T-helper 17 cell (primary cell): ENCODE measurements at places on chromosomes 5 and 9.
A peak's percentile ranks its signal among the peaks of the same experiment; 100 is the strongest.

GRCh38 chr9:4152876-4153275, 147.0 kb downstream of the GLIS3 start:
- DNase-seq = no peak

- DNase-seq = no peak
Observed at GRCh38 chr9:36358486-36358885, 41.6 kb downstream of the RNF38 start.

DNA sequence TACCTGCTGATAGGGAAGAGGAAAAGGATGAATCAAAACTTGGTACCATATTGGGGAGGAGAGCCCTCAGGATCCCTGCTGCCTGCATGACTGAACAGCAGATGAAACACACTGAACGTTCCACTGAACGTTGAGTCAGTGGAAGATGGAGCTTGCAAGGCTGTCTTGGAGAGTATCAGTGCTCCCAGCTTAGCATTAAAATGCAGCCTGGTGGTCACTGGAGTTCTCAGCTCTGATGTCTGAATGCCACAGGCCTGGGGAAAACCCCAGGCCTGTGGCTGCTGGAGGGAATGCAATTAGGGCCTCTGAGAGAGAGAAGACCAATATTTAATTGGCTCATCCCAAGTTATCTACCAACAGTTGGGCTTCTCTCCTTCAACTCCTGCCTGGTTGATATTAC, 54.5 kb downstream of the PDE4D start:
- no peak for DNase-seq

DNA sequence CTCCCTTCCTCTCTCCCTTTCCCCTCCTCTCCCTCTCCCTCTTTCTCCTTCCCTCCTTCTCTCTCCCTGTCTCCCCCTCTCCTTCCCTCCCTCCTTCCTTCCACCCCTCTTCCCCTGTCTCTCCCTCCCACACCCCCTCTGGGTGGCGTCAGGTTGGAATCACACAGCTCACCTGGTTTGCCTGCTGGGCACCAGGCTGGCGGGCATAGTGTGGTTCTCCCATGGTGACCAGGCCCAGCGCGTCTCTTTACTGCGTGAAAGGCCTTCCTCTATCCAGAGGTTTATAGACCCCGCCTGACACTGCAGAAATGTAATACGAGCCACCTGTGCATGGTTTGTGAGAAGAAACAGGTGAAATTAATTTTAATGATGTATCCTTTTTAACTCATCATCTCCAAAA, 76.2 kb downstream of the MRPL36 start:
- no peak for DNase-seq

DNA sequence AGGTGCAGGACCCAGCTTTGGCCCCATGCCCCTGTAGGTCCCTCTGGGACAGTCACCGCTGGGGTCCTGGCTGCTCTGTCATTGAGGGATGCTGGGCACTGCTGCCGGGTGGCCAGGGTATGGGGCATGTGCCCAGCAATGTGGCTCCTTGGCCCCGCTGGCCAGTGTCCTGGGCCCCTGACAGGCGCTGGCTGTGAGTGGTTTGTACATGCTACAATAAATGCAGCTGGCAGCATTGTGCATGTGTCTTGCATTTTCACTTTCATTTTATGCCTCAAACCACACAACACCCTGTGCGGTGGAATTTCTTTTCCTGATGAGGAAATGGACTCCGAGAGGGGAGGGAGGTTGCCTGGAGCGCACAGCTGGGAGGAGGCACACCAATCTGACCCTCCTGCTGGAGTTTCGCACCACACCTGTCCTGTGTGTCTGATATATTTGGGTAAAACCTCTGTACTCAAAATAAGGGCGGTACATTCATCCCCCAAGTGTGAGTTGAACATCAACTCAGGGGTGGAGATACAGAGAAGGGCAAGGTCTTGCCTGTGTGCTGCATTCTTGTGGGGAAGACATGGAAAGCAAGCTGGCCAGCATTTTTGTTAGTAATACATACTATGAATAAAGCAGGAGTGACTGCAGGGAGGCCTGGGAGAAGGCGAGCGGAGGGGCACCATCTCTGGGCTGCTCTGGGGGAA, 11.7 kb downstream of the TSPAN17 start:
- no peak for DNase-seq

DNA sequence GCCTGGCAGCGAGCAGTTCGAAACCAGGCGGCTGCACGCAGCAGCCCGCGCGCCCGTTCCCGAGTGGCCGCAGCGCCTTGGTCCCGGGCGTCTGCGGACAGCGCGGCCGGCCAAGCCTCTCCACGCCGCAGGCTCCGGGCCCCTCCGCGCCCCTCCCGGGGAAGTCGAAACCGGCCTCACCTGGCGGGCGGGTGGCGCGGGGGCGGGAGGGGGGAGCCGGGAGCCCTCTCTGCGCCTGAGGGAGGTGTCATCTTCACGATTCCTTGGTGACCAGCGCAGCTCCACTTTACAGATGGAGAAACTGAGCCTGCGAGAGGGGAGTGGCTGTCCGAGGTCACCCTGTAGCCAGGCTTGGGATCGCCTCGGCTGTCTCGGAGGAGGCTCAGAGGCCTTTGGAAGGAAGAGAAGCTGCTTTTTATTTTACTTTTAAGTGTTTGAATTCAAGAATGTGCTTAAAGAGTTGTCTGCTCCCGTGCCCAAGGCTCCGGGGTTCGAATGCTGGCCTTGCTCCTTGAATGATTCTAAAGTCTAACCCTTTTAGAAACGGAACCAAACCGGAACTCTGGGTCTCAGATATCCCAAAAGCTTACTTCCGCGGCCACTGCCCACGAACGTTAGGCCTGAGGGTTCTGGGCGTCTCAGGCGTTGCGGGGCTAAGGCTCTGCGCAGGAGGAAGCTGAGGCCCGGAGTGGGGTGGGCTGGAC, 662 bp downstream of the SUSD3 start:
- DNase-seq = peak; percentile 34

DNA sequence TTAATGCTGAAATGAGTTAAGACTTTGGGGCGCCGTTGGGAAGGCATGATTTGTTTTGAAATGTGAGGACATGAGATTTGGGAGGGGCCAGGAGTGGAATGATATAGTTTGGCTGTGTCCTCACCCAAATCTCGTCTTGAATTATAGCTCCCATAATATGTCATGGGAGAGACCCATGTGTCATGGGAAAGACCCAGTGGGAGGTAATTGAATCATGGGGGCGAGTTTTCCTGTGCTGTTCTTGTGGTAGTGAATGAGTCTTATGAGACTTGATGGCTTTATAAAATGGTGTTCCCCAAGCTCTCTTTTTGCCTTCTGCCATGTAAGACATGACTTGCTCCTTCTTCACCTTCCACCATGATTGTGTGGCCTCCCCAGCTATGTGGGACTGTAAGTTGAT, 5.1 kb downstream of the SLC25A48 start:
- no peak for DNase-seq

GRCh38 chr5:158287643-158288271, 428.8 kb upstream of the CLINT1 start:
- no peak for DNase-seq

GRCh38 chr5:114924769-114925168, 244.9 kb downstream of the TRIM36 start:
- no peak for DNase-seq

- no peak for DNase-seq
Observed at GRCh38 chr9:134525070-134525815, 116.4 kb upstream of the COL5A1 start.

- DNase-seq = no peak
Observed at GRCh38 chr5:84017523-84018172, 297.0 kb upstream of the HAPLN1 start.

GRCh38 chr5:103433211-103433610, 129.4 kb downstream of the NUDT12 start:
- DNase-seq = no peak

- no peak for DNase-seq
Observed at GRCh38 chr5:9456435-9457042, 89.3 kb downstream of the SEMA5A start.

GRCh38 chr9:94005272-94005901, 50.2 kb upstream of the BARX1 start:
- DNase-seq = no peak

- peak; percentile 43 for DNase-seq
Observed at GRCh38 chr5:10563110-10563944, 543 bp upstream of the ANKRD33B start.

GRCh38 chr5:34709861-34710673, 53.9 kb downstream of the RAI14 start:
- DNase-seq = no peak

- DNase-seq = no peak
Observed at GRCh38 chr5:124828731-124829234, 82.3 kb upstream of the ZNF608 start.

DNA sequence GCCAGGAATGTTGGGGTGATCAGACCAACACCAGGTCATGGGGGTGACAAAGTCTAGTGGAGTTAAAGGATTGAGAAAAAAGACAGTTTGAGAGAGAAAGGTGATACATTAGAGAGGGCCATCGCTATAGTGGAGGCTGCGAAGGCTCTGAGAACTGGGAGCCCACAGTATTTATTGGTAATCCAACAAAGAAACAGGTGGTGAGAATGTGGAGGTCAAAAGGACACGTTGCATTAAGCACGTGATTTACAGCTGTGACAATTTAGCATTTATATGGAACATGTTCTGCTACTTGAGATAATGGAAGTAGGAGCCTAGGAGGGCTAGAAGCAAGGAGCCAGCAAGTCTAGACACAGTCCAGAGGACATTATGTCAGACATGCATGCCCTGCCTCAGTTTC, 2086.5 kb upstream of the C9orf72 start:
- DNase-seq = no peak

DNA sequence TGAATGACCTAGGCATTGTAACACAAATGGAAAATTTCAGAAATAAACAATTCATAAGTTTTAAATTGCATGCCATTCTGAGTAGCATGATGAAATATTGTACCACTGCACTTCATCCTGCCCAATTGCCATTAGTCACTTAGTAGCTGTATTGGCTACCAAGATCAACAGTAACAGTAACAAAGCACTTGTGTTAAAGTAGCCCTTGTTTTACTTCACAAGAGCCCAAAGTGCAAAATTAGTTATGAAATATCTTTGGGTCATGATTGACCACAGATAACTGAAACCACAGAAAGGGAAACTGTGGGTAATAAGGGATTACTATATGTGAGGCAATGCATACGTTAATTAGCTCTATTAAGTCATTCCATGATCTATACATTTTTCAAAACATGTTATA, 33.3 kb upstream of the RORB start:
- no peak for DNase-seq

GRCh38 chr5:176985516-176985915, 21.1 kb downstream of the UIMC1 start:
- peak; percentile 18 for DNase-seq

GRCh38 chr9:114467910-114468309, 37.4 kb downstream of the WHRN start:
- DNase-seq = no peak

DNA sequence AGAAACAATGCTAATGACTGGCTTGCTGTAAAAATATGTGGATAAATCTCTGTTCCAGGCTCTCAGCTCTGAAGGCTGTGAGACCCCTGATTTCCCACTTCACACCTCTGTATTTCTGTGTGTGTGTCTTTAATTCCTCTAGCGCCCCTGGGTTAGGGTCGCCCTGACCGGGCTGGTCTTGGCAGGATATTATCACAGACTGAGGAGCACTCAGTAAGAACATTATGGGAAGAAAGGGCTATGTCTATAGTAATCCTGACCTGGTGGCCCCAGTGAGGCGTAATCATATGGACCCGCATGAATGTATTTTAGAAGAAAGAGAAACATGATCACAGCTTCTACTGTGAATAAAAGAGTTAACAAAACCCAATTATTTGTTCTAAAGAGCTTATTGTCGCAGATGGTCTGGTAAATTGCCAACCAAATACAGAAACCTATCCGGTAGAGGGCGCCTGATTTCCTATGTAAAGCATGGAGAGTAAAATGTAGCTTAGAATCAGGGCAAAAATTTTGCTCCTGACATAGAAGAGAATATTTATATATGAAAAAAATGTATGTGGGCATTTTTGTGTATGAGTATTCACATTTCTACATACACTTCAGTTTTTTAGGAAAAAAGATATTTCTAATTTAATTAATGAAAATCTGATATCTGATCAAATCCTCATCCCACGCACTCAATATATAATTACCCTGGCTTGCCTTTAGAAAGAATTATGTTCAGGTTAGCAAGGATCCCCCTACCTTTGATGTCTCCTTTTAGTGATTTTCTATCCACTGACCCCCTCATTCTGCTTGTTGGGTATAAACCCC, 5.8 kb upstream of the IFNA1 start:
- DNase-seq = peak; percentile 24

DNA sequence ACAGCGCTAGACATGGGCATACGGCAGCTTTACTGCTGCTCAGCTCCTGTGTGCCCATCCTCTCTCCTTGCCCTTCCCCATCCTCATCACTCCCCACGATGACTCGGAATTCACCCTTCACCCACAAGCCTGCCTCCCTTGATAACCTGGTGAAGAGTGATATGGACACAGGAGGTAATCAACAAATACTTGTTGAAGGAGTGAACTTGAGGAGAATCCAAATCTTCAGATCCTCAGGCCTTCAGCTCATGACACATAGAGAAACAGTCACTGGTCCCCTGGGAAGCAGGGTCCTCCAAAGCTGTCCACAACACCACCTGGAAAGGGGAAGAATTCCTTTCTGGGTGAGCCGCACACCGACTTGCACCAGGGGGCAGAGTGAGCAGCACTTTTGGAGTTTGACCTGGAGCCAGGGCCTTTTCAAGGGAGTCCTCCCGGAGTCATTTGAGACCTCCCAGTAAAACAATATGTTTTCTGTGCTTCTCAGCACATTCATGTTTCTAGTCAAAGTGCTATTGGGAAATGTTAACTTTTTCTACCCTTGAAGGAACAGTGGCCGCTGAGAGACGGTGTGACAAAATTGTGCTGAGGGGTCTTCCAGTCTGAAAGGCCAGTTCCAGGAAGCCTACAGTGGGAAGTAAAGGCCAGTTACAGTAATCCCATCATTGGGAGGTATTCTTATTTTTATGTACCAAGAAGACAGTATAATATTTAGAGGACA, 332.3 kb downstream of the CWC27 start:
- DNase-seq = no peak

DNA sequence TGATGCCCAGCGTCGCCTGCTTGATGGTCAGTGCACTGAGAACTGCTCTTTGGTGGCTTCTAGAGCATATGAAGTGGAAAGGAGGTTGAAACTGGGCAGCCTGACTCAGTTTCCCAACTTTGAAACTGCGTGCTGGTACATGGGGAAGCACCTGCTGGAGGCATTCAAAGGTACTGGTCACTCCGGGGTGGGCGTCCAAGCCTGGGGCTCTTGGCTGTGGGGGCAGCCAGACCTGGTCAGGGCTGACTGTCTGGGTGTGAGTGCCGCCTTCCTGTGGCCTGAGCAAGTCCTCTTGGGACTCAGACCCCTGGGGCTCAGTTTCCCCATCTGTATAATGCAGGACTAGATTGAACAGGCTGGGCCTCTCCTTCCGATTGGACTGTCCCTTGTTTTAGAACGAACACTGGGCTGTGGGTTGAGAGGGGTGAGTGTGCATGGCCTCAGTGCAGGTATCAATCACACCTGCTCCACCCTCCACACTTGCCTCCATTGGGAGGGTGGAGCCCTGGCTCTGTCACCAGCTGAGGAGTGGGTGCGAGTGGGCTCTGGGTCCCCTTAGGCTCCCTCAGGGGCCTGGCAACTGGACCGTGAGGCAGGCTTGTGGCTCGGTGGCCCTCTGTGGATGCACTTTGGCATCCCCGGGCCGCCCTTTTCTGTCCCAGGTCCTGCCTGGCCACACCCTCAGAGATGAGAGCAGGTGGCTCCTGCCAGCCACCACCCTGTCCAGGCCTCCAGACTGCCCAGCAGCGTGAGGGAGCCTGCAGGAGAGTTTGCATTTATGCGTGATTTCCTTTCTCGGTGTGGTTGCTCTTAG, 80.2 kb downstream of the PHF2 start:
- DNase-seq = no peak

- DNase-seq = no peak
Observed at GRCh38 chr9:21801683-21802417, 586 bp upstream of the MTAP start.

GRCh38 chr5:173291722-173292658, 36.2 kb downstream of the STC2 start:
- DNase-seq = no peak
